ENCODE measurements at places on chromosomes 7 and 10.

GRCh38 chr7:75698358-75698757, 40.4 kb downstream of the HIP1 start:
- DNase-seq = no peak

DNA sequence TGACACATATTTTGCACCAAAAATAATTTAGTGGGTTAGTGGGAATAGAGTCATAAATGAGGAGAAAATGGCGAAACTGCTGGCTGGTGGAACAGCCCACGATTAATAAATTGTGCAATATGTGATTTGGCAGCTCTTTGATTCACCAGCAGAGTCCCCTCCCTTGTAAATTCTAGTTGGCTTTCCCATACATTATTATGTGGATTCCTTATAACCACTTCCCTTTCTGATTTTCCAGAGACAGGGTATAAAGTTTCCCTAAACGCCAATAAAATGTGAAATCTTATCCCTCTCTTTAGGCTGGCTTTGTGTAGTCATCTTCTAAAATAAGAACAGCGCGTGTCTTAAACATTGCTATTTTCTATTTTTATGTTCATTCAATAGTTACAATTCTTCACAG, 149.4 kb upstream of the FERD3L start:
- no peak for DNase-seq

DNA sequence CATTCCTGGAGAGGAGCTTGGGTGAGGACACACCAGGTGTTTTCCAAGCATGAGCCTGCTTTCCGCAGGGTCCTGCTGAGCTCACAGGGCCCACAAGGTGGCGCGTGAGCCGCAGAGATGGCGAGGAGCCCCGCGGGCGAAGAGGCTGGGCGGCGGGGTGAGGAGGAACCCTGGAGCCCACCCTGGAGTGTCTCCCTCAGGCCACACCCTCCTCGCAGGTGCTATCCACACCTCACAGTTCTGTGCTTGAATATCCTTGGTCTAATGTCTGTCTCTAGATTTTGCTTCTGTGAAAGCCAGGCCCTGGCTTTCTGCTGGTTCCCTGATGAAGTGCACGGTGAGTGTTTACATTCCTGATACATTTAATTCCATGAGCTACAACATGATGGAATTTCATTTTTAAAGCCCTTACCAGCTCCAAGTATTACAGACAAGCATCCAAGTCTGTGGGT, 433.6 kb downstream of the ACTR3B start:
- DNase-seq = peak; percentile 34

GRCh38 chr7:129993275-129993674, 40.5 kb upstream of the UBE2H start:
- DNase-seq = no peak

GRCh38 chr10:120943542-120943941, 92.4 kb downstream of the WDR11 start:
- no peak for DNase-seq

DNA sequence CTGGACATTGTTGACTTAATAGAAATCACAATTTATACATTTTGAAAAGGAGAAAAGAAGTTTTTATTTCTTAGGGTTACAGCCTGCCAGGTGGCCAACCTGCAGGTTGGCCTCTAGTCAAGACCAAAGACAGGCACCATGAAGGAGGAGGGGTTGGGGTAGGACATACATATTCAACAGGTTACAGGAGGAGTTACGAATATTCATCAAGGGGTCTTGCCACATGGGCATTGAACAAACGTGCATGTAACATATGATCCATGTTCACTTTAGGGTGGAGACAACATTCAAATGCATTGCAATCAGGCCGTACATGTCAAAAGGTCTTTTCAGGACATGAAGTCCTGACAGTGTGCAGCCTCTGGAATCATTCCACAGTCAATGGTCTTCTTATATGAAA, 246.2 kb upstream of the AKR1E2 start:
- no peak for DNase-seq

GRCh38 chr7:31896925-31897324, 173.3 kb downstream of the PDE1C start:
- DNase-seq = no peak

DNA sequence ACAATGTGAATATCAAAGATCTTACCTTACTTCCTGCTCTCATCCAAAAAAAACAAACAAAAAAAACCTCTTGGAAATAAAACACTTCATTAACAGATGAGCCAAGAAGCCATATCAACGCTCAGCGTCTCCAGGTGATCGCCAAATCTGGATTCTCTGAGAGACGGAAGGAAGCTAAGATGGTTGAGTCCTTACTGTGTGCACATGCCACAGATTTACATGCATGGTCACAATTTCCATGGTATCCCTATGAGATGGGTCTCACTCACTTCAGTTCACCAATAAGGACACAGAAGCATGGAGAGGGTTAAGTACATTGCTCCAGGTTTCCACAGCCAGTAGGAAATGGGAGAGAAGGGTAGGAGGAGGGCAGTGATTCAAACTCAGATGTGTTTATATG, 1.0 kb downstream of the AOAH start:
- DNase-seq = no peak

DNA sequence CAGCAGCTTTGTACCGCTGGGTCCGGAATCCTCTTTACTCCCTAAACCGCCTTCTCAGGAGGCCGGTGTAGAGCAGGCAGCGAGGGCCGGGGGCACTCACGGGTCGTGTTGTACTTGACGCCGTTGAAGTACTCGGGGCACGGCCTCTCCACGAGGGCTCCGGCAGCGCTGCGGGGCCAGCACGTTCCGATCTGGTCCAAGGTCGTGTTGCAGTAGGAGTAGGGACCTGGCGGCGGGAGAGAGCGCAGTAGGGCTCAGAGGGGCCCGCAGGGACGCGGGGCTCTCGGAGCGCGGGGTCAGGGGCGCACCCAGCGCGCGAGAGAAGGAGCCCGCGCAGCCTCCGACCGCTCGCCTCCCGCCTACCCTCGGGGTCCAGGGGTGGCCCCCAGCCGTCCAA, 443 bp downstream of the CRHR2 start:
- no peak for DNase-seq

- DNase-seq = no peak
These were observed 309.4 kb downstream of the HGF start for GRCh38 chr7:81460250-81461045.

GRCh38 chr7:55477781-55478374, 94.4 kb downstream of the VOPP1 start:
- no peak for DNase-seq

DNA sequence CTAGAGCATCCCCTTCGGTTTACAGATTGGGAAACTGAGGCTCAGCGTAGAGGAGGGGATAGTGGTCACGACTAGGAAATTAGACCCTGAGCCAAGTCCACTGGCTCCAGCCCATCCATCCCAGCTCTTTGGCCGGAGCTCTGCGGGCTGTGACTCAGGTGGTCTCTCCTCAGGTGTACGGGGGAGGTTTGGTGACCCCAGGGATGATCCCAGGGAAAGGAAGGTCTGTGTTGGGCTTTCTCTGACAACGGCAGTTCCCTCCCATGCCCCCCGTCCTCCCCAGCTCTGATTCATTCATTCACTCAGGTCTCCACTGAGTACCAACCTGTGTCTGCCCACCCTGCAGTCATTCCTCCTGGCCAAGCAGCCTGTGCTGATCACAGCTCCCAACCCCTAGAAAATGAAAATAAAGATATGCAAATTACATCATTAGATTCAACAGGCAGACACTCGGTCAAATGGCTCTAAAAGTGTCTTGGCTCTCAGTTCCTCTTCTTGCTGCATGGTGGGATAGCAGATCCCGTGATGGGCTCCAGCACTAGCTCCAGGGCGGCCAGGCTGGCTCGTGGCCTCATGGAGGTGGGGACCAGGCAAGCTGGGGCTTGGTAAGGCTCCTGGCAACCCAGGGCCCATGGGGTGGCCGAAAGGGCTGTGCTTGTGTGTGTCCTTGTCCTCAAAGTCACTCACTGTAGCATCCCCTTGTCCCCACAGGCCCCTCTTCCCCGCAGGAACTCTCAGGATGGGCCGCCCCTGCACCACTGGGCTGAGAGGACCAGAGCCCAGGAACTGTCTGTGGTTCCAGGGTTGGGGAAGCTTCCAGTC, 37.8 kb downstream of the CLRN3 start:
- DNase-seq = no peak

DNA sequence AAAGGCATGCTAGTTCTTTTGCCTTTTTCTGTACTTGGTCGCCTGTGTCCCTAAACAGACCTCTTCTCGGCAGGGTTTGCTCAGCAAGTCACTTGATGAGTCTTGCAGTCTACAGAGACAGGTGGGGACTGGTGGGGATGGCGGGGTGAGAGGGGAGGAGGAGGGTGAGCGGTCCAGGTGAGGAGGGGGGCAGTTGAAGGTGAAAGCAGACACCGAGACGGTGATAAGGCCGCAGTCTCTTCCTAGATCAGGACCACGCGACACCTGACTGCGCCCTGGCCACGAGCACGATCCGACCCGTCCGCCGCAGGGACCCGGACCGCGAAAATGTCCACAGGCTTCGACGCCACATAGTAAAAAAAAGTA, 566 bp downstream of the ASNS start:
- DNase-seq = no peak

- DNase-seq = no peak
These were observed 169.9 kb upstream of the ASAH2 start for GRCh38 chr10:50421026-50421719.

DNA sequence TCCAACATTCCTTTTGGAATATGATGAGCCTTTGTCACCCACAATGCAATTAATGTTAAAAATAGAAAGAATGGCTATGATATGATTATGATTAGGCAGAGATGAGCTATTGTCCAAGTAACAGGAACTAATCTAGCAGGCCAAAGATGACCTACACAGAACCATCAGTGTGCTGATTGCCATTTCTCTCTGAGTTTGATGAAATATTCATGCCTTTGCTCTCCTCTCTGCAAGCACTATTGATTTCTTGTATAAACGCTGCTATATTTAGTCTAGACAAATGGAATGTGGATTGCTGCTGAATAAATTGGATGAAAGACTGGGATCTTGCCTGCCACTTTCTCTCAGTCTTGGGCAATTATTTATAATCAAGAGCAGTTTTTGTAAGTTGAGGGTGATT, 85.4 kb downstream of the HDAC9 start:
- DNase-seq = no peak

DNA sequence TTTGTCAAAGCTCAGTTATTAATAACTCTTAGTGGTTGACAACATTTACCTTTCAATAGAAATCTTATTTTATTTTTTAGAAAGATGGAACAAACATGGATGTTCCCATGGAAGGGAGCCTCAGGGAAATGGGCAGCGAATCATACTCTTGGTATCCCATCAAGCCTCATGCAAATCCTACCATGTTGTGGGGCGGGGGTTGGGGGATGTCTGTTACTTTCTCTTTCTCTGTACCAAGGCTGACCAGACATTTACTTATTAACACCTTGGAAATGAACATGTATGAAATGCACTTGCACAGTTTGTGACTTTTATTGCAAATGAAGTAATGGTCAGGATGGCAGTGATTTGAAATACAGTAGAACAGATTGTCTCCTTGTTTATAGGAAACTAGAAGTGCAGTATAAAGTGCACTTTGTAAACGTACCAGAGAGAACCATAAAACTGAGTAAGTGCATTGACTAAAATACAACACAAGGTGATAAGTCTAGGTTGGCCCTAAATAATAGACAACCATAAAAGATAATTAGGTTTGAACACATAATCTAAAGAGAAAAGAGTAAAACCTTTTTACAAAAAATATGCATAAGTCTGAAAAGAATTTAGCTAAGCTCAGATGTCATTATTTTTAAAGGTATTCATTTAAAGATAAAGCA, 32.4 kb downstream of the SEMA3D start:
- DNase-seq = no peak

DNA sequence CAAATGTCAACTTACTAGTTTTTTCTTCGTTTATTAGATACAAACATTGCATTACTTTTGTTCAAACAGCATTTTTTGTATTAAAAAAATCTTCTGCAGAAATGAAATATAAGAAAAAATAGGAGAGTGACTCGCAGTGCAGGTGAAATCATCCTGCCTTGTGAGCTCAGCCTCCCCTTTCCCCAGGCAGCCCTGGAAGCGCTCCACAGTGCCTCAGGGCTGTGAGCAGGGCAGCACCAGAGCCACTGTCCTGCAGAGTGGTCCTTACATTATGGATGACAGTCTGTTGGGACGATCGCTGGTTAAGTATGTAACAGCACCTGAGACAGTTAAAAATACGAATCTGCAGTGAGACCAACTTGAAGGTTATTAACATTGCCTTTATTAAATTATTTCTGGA, 695.4 kb upstream of the POM121L12 start:
- no peak for DNase-seq

DNA sequence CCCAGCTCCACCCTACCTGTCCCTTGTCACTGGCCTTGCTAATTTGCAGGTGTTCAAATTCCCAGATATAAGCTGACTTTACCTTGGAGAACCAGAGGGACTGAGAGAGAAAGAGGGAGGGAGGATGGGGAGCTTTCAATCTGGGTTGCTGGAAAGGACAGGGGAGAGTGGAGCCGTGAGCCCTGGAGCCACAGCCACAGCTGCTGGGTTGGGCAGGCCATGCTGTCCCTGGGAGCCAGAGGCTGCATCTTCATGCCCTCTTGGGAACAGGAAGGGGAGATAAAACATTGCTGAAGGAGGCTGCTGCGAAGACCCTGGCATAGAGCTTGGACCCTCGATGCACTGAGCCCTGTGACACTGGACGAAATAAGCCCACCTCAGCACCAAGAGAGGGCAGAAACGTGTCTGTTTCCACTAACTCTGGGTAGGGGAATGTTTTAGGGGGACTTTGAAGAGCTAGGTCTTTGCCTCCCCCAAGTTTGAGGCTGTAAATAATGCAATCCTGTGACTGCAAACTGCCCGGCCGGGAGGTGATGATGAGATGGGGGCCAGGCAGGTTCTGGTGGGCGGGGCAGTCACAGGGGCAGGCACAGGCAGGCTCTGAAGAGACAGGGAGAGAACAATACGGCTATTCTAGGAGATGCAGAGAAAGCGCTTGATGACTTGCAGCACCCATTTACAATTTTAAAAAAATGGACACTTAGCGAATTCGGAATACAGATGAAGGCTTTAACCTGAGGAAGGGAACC, 5.8 kb upstream of the JAKMIP3 start:
- DNase-seq = no peak

DNA sequence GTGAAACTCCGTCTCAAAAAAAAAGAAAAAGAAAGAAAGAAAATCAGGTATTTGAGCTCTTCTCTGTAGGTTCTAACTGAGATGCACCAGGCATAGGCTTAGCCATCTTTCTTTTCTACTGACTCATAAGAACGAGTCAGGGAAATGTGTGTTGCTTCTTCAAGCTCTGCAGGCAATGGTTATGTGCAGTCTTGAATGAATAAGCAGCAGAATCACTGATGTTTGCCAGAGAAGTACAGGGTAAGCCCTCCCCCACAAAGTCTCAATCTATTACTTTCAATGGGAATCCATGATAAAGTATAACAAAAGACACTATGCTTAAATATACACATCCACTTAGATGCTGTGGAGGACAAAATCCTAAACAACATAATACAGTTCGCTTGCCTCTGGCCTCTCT, 239.2 kb downstream of the PARD3 start:
- no peak for DNase-seq

All from right renal pelvis (tissue), 4 donors.